ENCODE measurements at places on chromosomes 12 and 14.

DNA sequence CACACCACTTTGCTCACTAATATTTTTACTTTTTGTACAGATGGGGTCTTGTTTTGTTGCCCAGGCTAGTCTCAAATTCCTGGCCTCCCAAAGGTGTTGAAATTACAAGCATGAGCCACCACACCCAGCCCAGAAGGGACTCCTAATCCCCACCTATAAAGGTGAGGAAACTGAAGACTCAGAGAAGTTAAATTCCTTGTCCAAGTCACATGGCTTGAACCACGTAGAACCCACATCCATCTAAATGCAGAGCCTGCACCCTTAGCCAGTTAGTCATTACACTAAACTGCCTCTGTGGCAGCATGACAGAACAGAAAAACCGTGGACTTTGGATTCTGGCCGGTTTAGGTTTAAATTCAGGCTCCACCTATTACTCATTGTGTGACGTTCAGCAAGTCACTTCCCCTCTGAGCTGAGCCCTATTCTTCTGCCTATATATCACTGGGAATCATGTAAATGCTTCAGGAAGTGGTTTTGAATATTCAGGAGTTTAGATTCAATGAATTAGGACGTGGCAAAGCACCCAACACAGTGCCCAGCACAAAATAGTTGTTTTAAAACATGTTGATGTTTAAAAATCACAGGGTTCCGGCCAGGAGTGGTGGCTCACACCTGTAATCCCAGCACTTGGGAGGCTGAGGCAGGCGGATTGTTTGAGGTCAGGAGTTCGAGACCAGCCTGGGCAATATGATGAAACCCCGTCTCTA is 3.0 kb upstream of the CORO1C start:
- peak; percentile 96 for DNase-seq

- DNase-seq = no peak
These were observed 7.8 kb downstream of the ATN1 start for GRCh38 chr12:6935371-6936193.

DNA sequence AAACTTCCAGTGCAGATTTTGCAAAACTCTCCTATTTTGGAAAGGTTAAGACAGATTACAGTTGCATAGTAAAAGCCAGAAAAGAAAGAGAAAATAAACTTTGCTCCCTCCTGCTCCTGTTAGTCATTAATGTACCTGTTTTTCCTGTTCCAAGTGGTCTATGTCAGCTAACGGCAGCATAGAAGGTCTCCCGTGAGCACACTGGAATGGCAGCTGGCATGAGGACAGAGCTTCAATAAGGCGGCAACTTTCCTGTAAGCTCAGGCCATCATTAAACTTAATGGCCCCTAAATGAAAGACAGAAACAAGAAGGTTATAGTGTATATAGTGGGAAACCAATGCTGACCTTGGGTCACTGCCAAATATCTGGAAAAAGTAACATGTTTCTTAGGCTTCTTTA is 16.0 kb downstream of the EIF2B2 start:
- DNase-seq = no peak

- DNase-seq = no peak
These were observed 321.0 kb downstream of the BCL11B start for GRCh38 chr14:98951031-98951430.

GRCh38 chr14:105838591-105839424 is 312.4 kb downstream of the TMEM121 start:
- DNase-seq = no peak
